ENCODE measurements at places on chromosomes 6 and 20.

- DNase-seq, result no peak
Observed at GRCh38 chr6:41013466-41014153, 25.4 kb downstream of the UNC5CL start.

GRCh38 chr6:34143196-34143883, 2.5 kb downstream of the GRM4 start:
- DNase-seq, result no peak

DNA sequence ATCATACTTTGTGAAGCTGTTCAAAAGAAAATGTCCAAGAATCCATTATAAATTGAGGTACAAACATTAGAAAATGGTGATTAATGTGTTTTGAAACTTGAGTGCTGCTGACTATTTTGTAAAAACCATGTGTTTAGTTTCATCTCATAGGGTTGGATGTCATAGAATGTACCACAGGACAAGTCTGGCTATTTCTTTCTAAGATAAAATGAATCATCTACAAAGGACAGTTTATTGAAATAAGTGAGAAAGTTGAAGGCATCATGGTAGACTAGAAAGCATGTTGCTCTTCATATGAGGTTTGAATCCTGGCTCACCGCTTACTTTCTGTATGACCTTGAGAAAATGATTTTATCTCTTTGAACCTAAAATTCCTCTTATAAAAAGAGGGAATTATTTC, 29.2 kb upstream of the SMAP1 start:
- no peak for DNase-seq

- no peak for DNase-seq
Observed at GRCh38 chr6:136072691-136073090, 177.4 kb downstream of the MTFR2 start.

DNA sequence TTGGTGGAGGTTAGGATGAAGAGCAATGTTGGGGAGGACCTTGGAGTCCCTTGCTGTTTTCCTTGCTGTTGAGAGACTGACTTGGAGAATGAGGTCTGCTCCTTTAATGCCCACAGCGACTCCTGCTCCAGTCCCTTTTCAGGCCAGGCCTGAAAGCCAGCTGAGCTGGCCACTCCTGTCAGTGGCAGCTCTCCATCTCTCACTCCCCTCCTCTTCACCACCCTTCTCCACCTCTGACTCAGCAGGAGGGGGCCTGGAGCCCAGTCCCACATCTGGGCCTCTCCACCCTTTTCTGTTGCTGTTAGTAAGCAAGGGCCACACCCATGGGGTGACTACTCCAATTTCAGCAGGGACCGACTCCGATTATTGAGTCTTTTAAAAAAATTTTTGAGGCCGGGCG, 2.2 kb downstream of the SNX21 start:
- DNase-seq, result no peak

DNA sequence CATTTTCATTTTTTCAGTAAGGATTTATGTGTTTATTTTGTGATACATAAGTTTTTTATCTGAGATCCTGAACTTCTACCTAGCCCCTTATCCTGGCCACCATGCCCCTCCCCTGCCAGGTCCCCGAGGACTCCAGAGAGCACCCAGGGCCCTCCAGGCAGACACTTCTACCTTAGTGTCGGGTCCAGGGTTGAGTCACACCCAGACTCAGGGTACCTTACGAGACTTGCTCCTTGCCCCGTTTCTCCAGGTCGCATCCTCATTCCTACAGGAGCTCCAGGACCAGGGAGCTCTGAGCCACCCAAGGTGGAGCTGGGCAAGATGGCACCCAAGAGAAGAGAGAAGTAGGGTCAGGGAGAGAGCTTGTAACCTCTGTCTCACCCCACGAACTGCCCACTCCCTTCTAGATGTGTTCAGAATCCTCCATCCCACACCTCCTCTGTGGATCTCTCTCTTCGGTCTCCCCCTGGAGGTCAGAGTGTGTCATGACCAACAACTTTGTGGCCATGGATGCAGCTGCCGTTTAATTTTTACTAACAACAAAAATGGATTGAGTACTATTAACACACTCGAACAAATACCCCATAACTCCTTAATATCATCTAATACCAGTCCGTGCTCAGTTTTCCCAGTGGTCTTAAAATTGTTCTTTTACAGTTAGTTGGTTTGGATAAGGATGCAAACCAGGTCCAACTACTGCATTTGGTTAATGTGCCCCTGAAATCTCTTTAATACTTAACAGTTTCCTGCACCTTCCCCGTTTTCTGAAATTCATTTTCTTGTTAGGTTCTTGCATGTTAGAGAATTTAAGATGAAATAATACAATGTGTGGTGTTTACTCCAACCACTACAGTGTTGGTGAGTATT, 130.6 kb upstream of the INSM1 start:
- DNase-seq, result no peak

- no peak for DNase-seq
Observed at GRCh38 chr6:157225575-157225995, 97.7 kb downstream of the TMEM242 start.

- no peak for DNase-seq
Observed at GRCh38 chr6:150310539-150310938, 58.3 kb upstream of the IYD start.

GRCh38 chr6:98463038-98464000, 371.1 kb upstream of the POU3F2 start:
- peak; percentile 10 for DNase-seq
